IMR-90 (cell line): ENCODE measurements at places on chromosomes 4 and X.

- no peaks in the 10 kb centered on the region for H3K27me3 ChIP-seq
- no peak overlapping the region for H3K4me3 ChIP-seq
- H3K4me1 ChIP-seq = no peaks in the 10 kb centered on the region
- no peak overlapping the region for H3K27ac ChIP-seq
- peaks cover under 1% of the 10 kb centered on the region; the same call in 1 of the 2 replicates for H3K36me3 ChIP-seq
- no peak for DNase-seq
These were observed 1.5 kb downstream of the GSTCD start for GRCh38 chr4:105710012-105710600.

DNA sequence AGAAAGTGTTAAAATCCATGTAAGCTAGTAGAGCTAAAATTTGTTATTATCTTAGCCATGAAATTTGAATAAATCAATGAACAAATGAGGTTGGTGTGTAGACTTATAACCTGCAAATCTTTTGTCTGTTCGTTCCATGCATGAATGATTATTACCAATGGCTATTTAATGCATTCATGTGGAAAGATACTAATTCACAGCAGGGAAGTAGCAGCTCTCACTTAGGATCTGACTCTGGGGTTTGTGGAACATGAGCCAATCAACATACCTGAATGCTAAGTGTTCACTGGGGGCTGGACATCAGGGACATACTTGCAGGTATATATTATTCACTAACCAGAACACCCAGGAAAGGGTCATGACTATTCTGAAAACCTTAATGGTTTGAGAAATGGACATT, 444.1 kb downstream of the STIM2 start:
- H3K27ac ChIP-seq = no peak overlapping the region
- no peak for DNase-seq
- no peaks in the 10 kb centered on the region for H3K36me3 ChIP-seq
- no peak overlapping the region for H3K4me3 ChIP-seq

DNA sequence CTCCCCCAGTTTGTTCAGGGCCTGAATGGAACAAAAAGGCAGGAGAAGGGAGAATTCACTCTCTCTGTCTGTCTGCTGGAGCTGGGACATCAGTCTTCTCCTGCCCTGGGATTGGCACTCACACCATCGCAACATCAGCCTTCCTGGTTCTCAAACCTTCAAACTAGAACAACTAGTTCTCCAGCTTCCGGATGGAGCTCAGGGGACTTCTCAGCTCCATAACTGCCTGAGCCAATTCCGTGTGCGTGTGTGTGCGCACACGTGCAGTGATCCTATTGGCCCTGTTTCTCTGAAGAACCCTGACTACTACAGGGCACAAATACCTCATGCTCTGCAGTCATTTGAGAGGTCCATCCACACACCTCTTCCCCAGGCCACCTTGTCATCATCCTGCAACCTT, 18.7 kb upstream of the MAN2B2 start:
- peaks cover 54% of the 10 kb centered on the region for H3K27me3 ChIP-seq
- no peak for DNase-seq
- H3K4me1 ChIP-seq = no peaks in the 10 kb centered on the region
- no peak overlapping the region for H3K27ac ChIP-seq

GRCh38 chr4:152399246-152399645, 136.6 kb downstream of the FBXW7 start:
- H3K4me3 ChIP-seq = no peak overlapping the region
- no peaks in the 10 kb centered on the region for H3K36me3 ChIP-seq
- H3K27ac ChIP-seq = no peak overlapping the region
- H3K4me1 ChIP-seq = no peaks in the 10 kb centered on the region

GRCh38 chr4:9988933-9989332, 32.4 kb downstream of the SLC2A9 start:
- H3K4me3 ChIP-seq = no peak overlapping the region
- DNase-seq = no peak
- no peaks in the 10 kb centered on the region for H3K36me3 ChIP-seq
- H3K4me1 ChIP-seq = peaks cover 6% of the 10 kb centered on the region; the same call in 1 of the 2 replicates
- no peaks in the 10 kb centered on the region for H3K27me3 ChIP-seq
- no peak overlapping the region for H3K27ac ChIP-seq

GRCh38 chr4:180587379-180587778, 1655.8 kb upstream of the TENM3 start:
- no peaks in the 10 kb centered on the region for H3K36me3 ChIP-seq

DNA sequence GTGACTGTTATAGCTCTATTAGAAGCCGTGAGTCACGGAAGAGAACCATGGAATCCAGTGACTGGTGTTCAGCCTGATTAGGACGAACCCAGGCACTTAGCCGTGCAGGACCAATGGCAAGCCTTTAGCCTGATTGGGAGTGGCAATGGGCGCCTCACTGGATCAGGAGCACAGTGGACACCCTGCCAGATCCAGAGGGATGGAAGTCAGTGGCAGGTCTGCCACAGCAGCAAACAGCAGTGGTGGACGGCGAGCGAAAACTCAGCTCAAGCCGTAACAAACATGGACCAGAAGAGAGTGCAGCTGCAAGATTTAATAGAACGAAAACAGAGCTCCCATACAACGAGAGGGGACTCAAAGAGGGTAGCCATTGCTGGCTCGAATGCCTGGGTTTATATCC, 1326.5 kb downstream of the ADGRL3 start:
- H3K4me3 ChIP-seq = no peak overlapping the region
- no peak for DNase-seq
- no peaks in the 10 kb centered on the region for H3K27me3 ChIP-seq
- H3K27ac ChIP-seq = no peak overlapping the region
- no peaks in the 10 kb centered on the region for H3K36me3 ChIP-seq

GRCh38 chr4:174058846-174059245, 224.6 kb downstream of the FBXO8 start:
- H3K27ac ChIP-seq = no peak overlapping the region
- H3K4me3 ChIP-seq = no peak overlapping the region
- H3K27me3 ChIP-seq = no peaks in the 10 kb centered on the region
- no peak for DNase-seq

DNA sequence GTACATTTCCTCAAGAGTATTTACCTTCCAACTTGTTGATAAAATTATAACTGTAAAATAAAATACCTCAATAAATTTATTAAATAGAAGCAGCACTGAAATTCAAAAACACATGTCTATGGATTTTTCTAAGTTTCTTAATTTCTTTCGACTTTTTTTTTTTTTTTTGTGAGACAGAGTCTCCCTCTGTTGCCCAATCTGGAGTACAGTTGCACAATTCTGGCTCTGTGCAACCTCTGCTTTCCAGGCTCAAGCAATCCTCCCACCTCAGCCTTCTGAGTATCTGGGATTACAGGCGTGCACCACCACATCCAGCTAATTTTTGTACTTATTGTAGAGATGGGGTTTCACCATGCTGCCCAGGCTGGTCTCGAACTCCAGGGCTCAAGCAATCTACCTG, 79.8 kb downstream of the IQCM start:
- H3K4me1 ChIP-seq = no peaks in the 10 kb centered on the region
- H3K4me3 ChIP-seq = no peak overlapping the region
- H3K36me3 ChIP-seq = no peaks in the 10 kb centered on the region

GRCh38 chr4:69066945-69067344, 29.3 kb upstream of the UGT2B7 start:
- H3K27me3 ChIP-seq = no peaks in the 10 kb centered on the region
- no peak overlapping the region for H3K27ac ChIP-seq
- H3K4me1 ChIP-seq = no peaks in the 10 kb centered on the region
- H3K36me3 ChIP-seq = no peaks in the 10 kb centered on the region
- peak; percentile 37 for DNase-seq
- H3K4me3 ChIP-seq = no peak overlapping the region

DNA sequence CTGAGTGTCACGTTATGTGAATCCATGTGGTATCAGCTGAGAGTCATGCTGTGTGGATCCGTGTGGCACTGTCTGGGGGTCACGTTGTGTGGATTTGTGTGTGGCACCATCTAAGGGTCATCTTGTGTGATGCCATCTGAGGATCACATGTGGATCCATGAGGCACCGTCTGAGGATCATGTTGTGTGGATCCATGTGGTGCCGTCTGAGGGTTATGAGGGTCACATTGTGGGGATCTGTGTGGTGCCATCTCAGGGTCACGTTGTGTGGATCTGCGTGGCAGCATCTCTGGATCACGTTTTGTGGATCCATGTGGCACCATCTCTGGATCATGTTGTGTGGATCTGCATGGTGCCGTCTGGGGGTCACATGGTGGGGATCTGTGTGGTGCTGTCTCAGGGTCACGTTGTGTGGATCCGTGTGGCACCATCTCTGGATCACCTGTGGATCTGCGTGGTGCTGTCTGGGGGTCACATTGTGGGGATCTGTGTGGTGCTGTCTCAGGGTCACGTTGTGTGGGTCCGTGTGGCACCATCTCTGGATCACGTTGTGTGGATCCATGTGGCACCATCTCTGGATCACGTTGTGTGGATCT, 6.9 kb downstream of the PDE6B start:
- no peak overlapping the region for H3K27ac ChIP-seq
- DNase-seq = no peak
- H3K36me3 ChIP-seq = no peaks in the 10 kb centered on the region
- H3K4me3 ChIP-seq = no peak overlapping the region
- no peaks in the 10 kb centered on the region for H3K27me3 ChIP-seq

GRCh38 chr4:4533461-4534169, 8.2 kb downstream of the STX18 start:
- H3K4me1 ChIP-seq = no peaks in the 10 kb centered on the region
- H3K4me3 ChIP-seq = no peak overlapping the region
- peaks cover 2% of the 10 kb centered on the region; the same call in 1 of the 2 replicates for H3K36me3 ChIP-seq
- no peak overlapping the region for H3K27ac ChIP-seq
- no peak for DNase-seq

DNA sequence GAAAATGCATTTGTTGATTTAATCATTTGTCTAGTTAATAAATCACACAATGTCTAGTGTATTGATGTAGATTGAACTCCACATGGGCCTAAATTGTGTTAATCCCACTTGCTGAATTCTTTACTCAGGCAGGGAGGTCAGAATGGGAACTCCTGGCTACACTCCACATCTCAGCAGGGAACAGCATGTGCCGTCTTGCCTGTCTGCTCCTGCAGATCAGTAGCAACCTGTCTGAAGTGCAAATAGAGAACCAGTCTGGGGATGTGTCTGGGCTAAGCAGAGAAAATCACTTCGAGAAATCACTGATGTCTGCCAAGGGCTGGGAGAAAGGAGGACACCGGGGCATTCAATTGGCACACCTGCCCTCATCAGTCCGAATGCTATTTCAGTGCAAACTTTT, 16.5 kb upstream of the MXRA5 start:
- H3K4me1 ChIP-seq = no peaks in the 10 kb centered on the region
- no peaks in the 10 kb centered on the region for H3K27me3 ChIP-seq
- H3K36me3 ChIP-seq = no peaks in the 10 kb centered on the region
- no peak for DNase-seq
- H3K4me3 ChIP-seq = no peak overlapping the region

DNA sequence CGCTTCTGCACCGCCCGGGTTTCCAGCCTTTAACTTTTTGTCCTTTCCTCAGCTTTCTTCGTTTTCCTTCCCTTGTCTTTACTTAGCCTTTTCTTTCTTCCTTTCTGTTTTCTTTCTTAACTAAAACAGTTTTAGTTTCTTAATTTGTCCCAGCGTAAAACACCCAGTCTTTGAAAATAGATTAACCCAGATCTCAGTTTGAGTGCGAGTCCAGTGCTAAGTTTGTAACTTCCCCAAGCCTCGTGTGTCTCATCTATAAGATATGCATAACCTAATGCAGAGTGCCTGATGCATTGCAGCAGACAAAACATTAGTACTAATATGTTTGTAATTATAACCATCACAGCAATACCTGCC, 460 bp upstream of the GEMIN8 start:
- H3K27ac ChIP-seq = peak overlapping the region; percentile 79
- peaks cover 3% of the 10 kb centered on the region; the same call in 1 of the 2 replicates for H3K27me3 ChIP-seq
- peak overlapping the region; percentile 68 for H3K4me3 ChIP-seq
- H3K36me3 ChIP-seq = no peaks in the 10 kb centered on the region
- DNase-seq = peak; percentile 64

DNA sequence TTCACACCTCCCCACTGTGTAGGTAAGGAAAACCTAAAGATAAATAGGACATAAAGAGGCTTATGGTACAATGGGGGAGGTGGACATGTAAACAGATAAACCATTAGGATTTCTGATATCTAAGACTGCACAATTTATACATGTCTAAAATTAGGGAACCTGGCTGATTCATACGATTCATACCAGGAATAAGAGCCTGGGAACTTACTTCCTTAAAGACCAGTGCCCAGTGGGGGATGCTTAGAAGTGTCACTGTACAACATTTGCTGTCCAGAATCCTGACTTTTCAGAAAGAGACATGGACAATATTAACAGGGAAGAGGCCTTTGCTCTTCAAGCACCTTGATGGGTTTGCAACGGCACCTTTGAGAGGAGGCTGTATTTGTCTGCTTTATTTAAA, 116.8 kb upstream of the KIT start:
- no peak for DNase-seq
- no peak overlapping the region for H3K27ac ChIP-seq
- H3K4me3 ChIP-seq = no peak overlapping the region
- H3K36me3 ChIP-seq = no peaks in the 10 kb centered on the region

GRCh38 chrX:93332329-93332728, 341.0 kb downstream of the NAP1L3 start:
- H3K4me1 ChIP-seq = no peaks in the 10 kb centered on the region
- no peak overlapping the region for H3K27ac ChIP-seq
- no peak for DNase-seq

DNA sequence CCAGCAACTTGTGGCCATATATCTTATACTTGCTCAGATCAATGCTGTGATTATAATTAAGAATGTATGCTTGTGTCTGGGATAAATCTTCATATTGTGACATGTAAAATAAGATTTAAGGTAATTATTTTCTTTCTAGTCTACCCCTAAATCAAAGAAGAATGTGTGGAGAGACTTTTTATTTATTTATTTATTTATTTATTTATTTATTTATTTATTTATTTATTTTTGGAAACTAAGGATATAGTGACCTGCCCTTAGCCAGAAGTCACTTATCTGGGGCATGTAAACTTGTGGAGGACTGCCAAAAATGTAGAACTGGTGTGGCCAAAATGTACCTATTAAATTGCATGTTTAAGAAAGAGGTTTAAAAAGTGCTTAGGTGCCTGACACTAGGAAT, 144.3 kb downstream of the BEND2 start:
- no peaks in the 10 kb centered on the region for H3K36me3 ChIP-seq
- H3K27ac ChIP-seq = no peak overlapping the region
- H3K4me3 ChIP-seq = no peak overlapping the region
- no peaks in the 10 kb centered on the region for H3K27me3 ChIP-seq
- DNase-seq = no peak
- no peaks in the 10 kb centered on the region for H3K4me1 ChIP-seq
